ENCODE measurements at places on chromosomes 6 and 20.

- DNase-seq = no peak
These were observed 26.2 kb downstream of the UTRN start for GRCh38 chr6:144311361-144311760.

DNA sequence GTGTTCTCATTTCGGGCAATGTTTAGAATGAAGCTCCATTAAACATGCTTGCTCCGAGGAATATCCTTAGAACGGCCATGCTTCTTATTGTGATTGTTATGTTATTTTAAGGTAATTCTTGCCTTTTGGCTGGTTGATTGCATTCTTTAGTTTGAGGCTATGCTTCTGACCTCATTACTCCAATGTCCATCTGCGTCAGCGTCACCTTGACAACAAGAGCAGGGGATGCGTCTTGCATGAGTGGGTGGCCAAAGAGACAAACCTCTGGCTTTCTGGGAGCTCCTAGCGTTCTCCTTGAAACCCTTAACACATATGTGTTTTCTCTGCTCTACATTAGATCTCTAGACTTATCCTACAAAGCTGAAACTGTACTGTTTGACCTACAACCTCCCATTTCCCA lies 184.3 kb downstream of the THBS2 start:
- no peak for DNase-seq

DNA sequence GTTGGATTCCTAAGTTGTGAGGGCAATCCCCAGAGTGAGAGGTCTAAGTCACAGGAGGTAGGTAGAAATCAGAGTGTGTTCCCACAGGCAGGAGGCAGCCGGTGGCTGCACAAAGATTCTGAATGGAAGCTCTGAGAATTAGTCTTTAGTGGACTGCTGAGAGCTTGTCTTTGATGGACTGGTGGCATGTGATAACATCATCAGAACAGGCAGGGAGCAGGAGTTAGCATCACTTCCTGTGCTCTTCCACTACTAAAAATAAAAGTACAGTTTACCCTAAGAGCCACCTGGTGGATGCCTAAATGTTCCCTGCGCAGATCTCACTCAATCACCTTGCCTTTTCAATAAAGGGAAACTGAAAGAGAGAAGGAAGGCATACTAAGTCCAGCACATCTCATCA lies 294.6 kb upstream of the POU3F2 start:
- no peak for DNase-seq

DNA sequence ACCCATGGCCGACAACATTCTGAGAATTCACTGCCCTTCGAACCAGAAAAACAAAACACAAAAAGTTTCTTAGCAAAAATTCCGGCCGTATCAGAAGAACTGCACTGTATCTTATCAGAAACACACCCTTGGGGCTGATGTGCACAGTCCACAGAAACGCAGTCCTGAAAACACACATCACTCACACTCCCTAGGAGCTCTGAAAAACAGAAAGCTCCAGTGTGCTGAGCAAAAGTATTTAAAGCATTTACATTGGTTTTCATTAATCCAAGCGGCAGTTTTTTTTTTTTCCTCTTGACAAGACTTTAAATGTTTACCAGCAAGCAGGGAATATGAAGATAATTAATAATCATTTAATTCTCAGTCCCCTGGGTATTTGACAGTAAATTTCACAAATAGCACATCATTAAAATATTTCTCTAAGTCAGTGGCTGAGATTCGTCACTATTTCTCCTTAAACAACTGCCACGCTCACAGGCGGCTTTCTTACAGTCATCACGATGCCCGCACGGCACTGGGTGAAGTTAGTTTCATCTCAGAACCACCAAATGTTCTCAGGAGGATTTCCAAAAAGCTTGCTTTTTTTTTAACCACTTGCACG lies 13.3 kb downstream of the NFATC2 start:
- peak; percentile 52 for DNase-seq

- no peak for DNase-seq
These were observed 175.7 kb downstream of the VEGFA start for GRCh38 chr6:43945768-43946080.
